ENCODE measurements at places on chromosomes 11 and 22.

GRCh38 chr11:17036666-17037658, 22.7 kb upstream of the PLEKHA7 start:
- no peak for DNase-seq

GRCh38 chr22:49525360-49525759, 302.3 kb downstream of the BRD1 start:
- no peak for DNase-seq

GRCh38 chr11:211295-211694, 3.8 kb downstream of the RIC8A start:
- no peak for DNase-seq

DNA sequence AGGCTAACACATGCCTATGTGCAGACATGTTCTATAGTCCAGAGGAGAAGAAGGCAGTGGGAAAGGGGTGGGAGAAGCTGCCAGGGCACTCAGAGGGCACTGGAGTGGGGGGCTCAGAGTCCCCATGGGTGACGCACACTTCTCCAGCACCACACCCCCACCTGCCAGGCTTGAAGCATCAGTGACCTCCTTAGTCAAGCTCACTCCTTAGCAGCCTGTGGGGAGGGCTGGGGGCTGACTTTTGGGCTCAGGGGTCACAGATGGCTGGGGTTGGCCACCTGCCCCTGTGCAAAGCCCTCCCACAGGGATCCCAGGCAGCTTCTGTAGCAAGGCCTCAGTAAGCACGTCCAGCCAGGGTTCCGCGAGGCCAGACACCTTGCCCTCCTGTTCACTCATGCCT, 18.8 kb downstream of the TRIM29 start:
- DNase-seq = no peak

GRCh38 chr11:117229931-117230285, 2.0 kb downstream of the PCSK7 start:
- no peak for DNase-seq

GRCh38 chr11:70462818-70463477, 64.6 kb downstream of the CTTN start:
- DNase-seq = no peak

DNA sequence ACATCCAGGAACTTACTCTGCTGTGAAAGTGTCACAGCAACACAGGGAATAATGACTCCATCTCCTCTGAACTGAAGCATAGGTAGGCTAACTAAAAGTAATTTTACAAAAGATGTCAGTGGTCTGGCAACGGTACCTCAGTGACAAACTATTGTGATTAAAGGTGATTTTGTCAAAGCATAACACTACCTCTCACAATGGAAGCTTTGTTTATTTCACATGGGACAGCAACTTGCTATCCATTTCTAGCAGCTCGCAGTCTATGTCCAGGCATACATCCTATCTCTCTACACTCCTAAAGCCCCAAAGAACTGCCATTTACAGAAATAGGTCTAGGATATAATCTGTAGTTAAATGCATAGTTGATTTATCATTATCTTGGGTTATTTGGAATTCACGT, 163.0 kb downstream of the KIRREL3 start:
- no peak for DNase-seq

GRCh38 chr22:29115682-29116288, 43.0 kb downstream of the KREMEN1 start:
- no peak for DNase-seq

- no peak for DNase-seq
Observed at GRCh38 chr22:38244106-38244505, 28.7 kb downstream of the TMEM184B start.

- DNase-seq = no peak
Observed at GRCh38 chr11:36928621-36929020, 330.6 kb upstream of the RAG2 start.

DNA sequence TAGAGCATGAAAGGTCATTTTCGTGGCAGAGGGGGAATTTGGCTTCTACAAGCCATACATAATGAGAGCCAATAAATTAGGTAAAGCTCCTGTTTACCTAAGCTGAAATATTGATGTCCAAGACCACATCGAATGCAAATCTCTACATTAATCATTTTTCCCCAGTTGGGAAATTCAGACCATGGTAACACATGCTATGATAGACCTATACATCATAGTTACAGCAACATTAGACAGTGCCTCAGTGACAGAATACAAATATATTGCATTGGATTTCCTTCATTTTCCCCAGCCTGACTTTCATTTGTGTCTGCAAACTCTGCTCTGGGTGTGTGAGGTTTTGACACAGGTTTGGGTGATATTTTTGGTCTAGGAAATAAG, 1079.7 kb upstream of the TENM4 start:
- DNase-seq = no peak

DNA sequence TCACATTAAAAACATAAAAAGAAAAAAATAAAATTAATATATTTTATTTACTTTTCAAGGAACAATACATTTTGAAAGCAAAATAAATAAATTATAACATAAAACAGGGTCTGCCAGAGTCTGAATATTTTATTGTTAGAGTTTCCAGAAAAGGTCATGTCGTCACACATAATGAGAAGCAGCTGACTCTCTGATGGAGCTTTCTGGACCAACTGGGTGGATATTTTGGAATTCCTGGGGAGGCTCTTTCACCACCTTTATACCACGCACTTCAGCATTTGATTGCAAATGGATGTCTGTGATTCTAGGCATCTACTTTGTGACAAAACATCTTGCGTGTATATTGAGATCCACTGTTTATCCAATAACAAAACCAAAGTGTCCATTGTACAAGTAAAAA, 455.0 kb upstream of the CCDC179 start:
- DNase-seq = no peak
